ENCODE measurements at places on chromosomes 16 and 17. TPM values are rescaled to one million over a fixed set of nuclear protein-coding genes. Genes with fewer than 3 reads are reported as not detected.

Gene BICDL2
- total RNA-seq: 10.4 TPM

Gene HBM
- not detected for total RNA-seq

Gene PLXDC1
- not detected for total RNA-seq

Gene GPR139
- not detected for total RNA-seq

Gene PRCD
- 3.1 TPM for total RNA-seq

Gene TBC1D3C
- not detected for total RNA-seq

Gene TEKT1
- not detected for total RNA-seq

Gene TMC6
- 106 TPM for total RNA-seq

Gene ASIC2
- 0.43 TPM for total RNA-seq

Gene TEDC2
- total RNA-seq: 0.85 TPM

Gene ITGAX
- total RNA-seq: not detected

Gene ODAD4
- 0.72 TPM for total RNA-seq

Gene SCGB1C2
- not detected for total RNA-seq

Gene IL17C
- total RNA-seq: 2.2 TPM

Gene ATAD5
- 0.43 TPM for total RNA-seq

Gene CDRT15
- not detected for total RNA-seq

Gene PVALEF
- not detected for total RNA-seq

Gene GAN
- 12.8 TPM for total RNA-seq

Gene LPO
- total RNA-seq: 0.21 TPM

Gene TMEM100
- total RNA-seq: not detected

Gene TBC1D3L
- 3.8 TPM for total RNA-seq

Gene STAT5A
- total RNA-seq: 1.3 TPM

Gene PYDC1
- not detected for total RNA-seq

Gene GDPD3
- 5.1 TPM for total RNA-seq

Gene ACSM5
- not detected for total RNA-seq

Gene EFCAB13
- total RNA-seq: 7.5 TPM

Gene CTRB1
- total RNA-seq: not detected

Gene BCL6B
- total RNA-seq: under 0.01 TPM

Gene SBK1
- total RNA-seq: 0.48 TPM

Gene NPW
- total RNA-seq: under 0.01 TPM

Gene KRT34
- 7.0 TPM for total RNA-seq

Gene AANAT
- total RNA-seq: not detected

Gene EFCAB5
- total RNA-seq: under 0.01 TPM

Gene ST6GALNAC2
- total RNA-seq: 124 TPM

Gene TM4SF5
- total RNA-seq: not detected

Gene UMOD
- total RNA-seq: not detected

Gene TMEM92
- 0.96 TPM for total RNA-seq

Gene TMC8
- 0.48 TPM for total RNA-seq

Gene MAPK8IP3
- total RNA-seq: 20.0 TPM

Gene KIF22
- 13.7 TPM for total RNA-seq

Gene MYOCD
- total RNA-seq: under 0.01 TPM
